ENCODE measurements at places on chromosomes 4 and X.

DNA sequence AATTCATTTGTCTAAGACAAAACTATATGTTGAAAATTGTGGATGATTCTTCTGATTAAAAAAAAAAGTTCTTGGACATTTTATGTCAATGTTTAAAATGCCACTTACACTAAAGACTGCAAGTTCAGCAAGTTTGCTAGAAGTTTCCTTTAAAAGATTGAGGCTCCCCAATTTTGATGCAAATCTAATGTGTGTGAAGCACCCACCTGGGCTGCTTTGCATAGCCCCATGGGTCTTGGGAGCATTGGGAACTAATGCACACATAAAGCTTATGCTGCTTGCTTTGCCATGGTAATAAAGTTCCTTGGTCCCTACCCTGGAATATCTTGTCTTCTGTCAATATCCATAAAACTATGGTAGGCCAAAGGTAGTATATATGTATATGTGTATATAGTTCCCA, 725.9 kb upstream of the GRID2 start:
- no peak for DNase-seq

GRCh38 chrX:113954297-113954696, 629.6 kb upstream of the HTR2C start:
- DNase-seq, result no peak

GRCh38 chr4:187961171-187961570, 34.4 kb upstream of the ZFP42 start:
- no peak for DNase-seq

GRCh38 chr4:155094201-155094820, 114.1 kb upstream of the NPY2R start:
- no peak for DNase-seq

GRCh38 chr4:139492429-139492828, 38.5 kb downstream of the RAB33B start:
- DNase-seq, result peak; percentile 81

All from cerebellum (tissue), 4 donors.